CD4-positive, alpha-beta T cell treated with Interleukin-2 at 100 ng/mL for 4 hours (primary cell): ENCODE measurements at places on chromosomes 4 and X.

DNA sequence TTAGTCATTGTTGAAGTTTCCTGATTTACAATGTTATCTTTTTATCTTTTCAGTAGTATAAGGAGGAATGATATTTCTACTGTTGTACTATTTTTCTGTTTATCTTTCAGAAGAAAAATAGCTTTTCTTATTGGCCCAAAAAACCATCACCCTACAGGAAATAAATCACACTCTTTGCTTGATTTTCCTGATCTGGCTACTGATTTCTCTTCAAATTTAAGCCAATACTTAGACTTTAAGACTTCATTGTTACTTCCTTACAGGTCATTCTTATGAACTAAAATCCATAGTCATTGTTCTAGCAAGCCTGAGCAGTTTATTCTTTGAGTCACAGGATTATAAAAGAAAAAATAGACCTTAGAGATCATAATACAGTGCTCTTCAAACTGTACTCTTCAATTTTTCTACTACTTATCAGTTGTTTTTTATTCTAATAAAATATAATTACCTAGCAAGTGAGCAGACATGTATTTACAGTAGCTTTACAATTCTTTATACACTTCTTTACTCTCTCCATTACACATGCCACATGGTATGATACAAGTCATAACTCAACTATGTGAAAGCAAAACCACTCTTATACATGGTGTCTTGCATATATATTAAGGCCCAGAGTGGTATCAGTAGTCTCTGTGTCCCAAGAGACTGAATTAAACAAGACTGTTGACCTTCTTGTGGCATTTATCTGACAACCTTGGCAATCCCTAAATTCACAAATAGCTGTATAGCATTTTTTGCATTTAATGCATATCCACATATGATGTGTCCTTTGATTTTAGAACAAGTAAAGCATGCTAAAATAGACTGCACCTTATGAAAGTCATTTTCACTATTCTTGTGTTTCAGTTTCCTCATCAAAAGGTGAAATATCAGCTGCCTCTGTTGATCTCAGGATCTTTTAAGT lies 47.9 kb downstream of the TET2 start:
- DNase-seq, result no peak

DNA sequence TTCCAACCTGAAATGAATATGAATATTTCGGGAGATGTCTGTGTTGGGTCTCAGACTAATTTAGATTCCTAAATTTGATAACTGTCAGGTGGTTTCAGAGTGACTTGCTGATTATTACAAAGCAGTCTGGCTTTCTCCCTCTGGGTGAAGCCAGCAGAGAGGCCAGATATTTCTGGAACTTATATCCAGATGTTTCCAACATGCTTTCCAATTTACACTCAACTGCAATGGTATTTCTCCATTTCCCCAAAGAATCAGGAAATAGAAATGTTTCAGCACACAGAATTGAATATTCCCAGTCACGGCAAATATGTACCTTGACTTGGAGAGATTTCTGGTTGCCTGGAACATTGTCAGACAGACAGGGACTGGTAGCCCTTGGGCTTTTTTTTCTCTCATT lies 48.5 kb upstream of the EGFL6 start:
- DNase-seq, result no peak

GRCh38 chrX:66756717-66757116 lies 117.8 kb upstream of the EDA2R start:
- DNase-seq, result no peak

DNA sequence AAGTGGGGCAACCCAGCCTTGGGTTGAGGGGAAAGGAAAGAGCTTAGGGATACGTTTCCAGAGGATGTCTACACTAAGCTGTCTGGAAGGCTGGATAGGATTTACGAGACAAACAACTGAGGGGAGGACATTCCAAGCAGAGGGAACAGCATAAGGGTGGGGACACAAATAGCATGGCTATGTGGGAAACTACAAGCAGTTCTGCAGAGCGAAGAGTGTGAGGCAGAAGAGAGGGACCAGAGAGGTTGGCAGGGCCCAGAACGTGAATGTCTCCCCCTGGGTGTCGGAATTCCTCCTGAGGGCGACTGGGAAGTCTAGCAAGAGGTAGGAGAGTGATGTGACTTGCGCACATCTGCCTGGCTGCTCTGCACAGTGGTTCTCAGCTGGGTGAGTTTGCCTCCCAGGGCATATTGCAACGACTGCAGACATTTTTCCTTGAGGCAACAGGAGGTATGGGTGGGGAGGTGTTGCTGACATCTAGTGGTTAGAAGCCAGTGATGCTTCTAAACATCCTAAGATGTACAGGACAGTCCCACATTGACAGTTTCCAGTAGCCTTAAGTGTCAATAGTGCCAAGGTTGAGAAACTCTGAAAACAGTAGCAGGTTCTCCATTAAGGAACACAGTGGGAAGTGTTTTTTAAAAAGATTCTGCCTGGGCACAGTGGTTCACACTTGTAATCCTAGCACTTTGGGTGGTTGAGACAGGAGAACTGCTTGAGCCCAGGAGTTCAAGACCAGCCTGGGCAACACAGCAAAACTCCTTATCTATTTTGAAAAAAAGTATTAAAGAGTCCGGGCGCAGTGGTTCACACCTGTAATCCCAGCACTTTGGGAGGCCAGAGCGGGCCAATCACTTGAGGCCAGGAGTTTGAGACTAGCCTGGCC lies 9.2 kb downstream of the NDUFA1 start:
- DNase-seq, result peak; percentile 47

DNA sequence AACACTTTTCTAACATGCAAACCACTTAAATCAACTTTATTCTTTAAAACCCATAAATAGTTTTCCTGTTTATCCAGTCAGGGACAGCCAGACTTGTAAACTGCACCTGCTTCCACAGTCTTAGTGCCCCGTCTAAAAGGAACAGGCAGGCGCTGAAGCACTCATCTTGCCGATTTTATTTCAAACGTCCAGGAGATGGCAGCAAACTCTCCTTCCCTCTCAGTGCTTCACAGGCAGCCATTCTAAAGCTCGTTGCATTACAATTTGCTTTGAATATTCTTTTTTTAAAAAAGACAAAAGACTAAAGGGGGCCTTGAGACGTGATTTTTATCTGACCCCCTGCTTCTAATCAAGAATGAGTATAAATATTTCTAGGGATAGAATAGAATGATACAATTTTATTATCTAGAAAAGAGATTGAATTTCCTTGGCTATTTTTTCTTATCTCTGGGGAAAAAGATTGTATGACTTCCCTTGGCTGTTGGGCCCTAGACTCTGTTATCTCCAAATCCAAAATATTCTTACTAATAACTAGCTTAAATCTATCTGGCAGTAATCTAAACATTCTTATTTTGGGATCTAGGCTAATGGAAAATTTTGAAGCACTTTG lies 93.6 kb upstream of the MYOZ2 start:
- DNase-seq, result peak; percentile 72

GRCh38 chr4:187484186-187484585 lies 511.4 kb upstream of the ZFP42 start:
- DNase-seq, result no peak

- no peak for DNase-seq
Observed at GRCh38 chr4:41258783-41259182, 2.1 kb downstream of the UCHL1 start.

DNA sequence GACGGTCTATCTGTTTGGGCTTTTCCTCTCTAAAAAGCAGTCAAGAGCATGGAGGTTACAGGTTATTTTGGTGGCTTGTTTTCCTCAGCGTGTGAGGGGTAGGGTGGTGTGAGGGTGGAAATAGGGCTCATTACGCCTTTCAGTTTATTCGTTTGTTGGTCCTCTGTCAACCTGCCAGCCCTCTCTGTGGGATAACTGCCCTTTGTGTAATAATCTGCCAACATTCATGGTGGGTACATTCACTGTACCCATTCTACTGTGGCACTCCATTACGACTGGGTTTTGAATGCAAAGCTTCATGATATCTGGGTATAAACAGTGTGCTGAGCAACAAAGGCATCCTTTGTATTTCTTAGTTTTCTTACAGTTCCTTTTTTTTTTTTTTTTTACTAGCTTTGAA lies 136.4 kb downstream of the ADGRL3 start:
- no peak for DNase-seq

DNA sequence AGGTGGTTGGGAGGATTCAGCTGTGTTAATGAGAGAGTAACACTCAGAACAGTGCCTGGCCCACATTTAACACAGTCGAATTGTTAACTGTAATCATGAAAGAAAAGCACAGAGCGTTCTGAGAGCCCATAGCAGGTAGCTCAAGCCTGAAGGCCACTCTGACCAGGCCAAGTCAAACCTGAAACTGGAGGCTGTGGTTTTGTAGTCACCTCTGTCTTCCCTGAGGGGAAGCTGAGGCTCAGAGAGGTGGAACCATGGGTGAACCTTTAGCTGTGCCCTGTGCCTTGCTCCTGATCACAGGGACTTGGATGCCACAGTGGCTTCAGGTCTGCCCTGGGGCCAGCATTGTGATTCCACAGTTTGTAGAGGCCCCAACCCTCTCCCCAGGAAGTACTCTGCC lies 16.6 kb upstream of the UBA1 start:
- no peak for DNase-seq

GRCh38 chr4:46450556-46450955 lies 60.6 kb upstream of the GABRA2 start:
- DNase-seq, result no peak

- peak; percentile 54 for DNase-seq
Observed at GRCh38 chr4:1337376-1337831, 9.6 kb upstream of the UVSSA start.

DNA sequence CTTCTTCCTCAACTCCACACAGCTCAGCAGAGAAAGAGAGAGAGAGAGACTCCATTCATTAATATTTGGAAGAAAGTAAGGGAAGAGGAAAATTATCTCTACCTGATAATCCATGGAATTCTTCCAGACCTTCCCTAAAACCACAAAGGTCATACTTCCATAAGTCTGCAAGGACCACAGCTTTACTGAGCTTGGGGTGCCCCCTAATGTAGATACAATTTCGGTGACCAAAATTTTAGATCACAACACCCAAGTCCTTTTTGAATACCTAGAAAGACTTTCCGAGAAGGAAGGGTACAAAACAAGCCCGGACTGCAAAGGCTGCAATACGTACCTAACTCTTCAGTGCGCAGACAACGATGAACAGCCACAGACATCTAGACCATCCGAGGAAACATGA lies 523.9 kb downstream of the GLUD2 start:
- no peak for DNase-seq

DNA sequence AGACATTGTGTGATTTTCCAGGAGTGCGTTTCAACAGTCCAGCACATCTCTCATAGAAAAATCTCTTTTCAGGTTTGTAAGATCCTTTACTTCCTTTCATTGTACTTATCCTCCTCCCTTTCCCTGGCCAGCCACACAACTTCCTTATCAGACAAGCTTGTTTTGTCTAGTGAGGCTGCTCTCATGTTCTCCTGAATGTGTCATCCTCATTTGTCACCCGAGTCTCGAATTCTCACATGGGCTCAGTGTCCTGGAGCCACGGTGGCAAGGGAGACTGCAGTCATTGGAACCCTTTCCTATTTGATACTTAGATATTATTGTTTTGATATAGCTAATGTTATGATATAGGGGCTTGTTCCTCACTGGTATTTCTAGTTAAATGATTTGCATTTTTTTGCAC lies 16.9 kb downstream of the SYNPO2 start:
- DNase-seq, result no peak

DNA sequence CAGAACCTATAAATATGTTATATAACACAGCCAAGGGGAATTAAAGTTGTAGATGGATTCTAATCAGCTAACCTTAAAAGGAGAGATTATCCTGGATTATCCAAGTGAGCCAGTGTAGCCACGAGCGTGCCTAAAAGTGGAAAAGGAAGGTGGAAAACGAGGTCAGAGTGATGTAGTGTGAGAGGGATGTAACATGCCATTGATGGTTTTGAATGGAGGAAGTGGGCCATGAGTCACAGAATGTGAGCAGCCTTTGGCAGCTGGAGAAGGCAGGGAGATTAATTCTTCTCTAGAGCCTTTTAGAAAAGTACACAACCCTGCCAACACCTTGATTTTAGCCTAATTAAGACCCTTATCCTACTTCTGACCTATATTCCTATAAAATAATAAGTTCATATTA lies 149.1 kb downstream of the SLC39A8 start:
- no peak for DNase-seq
